Stimulated activated CD4-positive, alpha-beta T cell treated with anti-CD3 and anti-CD28 coated beads, Interleukin-4, amount 100 ng/mL, for 24 hours (primary cell): ENCODE measurements at places on chromosomes 5 and 9.
A peak's percentile ranks its signal among the peaks of the same experiment; 100 is the strongest.

DNA sequence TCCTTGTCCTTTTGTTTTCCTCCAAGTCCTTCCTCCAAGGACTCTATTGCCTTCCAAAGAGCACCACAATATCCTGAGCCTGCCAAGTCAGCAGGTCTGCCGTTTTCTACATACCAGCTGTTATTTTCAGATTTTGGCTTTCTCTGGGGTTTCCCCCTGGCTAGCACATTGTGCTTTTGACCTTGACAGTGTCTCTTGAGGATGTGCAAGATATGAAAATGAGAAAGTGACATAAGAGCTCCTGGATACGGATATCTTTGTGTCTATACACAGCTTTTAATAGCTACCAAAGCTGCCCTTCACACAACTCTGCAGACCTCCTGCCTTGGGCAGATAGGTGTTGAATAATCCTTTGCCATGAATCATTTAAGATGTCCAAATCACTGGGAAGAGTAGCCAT is 67.0 kb downstream of the HAPLN1 start:
- DNase-seq: no peak

GRCh38 chr9:22148876-22149637 is 140.0 kb upstream of the CDKN2B start:
- DNase-seq: no peak

DNA sequence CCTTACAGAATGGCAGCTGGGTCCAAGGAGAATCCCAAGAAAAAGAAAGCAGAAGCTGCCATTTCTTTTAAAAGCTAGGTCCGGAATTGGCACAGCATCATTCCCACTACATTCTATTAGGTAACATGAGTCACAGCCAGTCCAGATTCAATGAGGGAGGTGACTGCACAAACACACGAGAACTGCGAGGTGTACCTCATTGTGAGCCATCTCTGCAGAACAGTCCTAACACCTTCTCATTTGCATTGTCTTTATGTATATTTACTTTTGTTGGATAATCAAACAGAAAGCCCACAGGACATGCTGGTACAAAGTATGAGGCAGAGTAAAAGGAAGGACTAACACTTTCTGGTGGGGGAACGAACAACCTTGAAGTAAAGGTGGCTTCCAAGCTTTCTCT is 14.6 kb upstream of the HABP4 start:
- no peak for DNase-seq

DNA sequence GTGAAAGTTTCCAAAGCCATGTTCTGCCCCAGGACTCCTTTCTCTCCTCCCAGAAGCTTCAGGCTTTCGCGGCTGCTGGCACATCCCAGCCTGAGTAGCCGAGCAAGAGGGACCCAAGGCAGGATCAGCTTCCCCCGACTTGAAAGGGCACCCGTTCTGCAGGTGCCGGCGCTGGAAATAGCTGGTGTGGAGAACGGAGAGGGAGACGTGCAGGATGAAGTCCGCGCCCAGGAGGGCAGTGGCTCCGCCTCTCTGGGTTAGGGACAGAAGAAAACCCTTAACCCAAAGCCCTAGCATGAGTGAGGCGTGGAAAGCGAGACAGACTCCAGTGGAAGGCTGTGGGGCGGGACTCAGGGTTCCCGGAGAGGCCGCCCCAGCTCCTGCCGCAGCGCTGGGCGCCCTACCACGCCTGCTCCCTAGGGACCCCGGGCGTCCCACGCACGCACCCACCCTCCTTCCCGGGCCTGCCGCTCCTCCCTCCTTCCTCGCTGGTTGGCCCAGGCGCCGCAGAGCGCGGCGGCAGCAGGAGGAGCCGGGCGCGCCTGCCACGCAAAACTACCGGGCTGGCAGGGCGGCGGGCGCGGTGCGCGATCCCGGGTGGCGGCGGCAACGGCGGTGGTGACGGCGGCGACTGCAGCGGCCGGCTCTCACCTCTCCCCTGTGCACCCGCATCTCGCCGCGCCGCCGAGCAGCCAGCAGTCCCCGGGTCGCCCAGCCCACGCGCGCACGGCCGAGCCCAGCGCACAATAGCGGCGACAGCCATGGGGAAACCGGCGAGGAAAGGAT is at the start of gene SLC1A1:
TSS of gene SLC1A1 (plus strand) at position 550 of the 786 bp plus-strand sequence. CDS start at position 762, 212 bp downstream.
- peak; percentile 6 for DNase-seq

GRCh38 chr5:42640835-42641234 is 115.8 kb upstream of the CCDC152 start:
- no peak for DNase-seq

- DNase-seq: no peak
Measured at GRCh38 chr9:70883056-70883455, 238.4 kb downstream of the TRPM3 start.

DNA sequence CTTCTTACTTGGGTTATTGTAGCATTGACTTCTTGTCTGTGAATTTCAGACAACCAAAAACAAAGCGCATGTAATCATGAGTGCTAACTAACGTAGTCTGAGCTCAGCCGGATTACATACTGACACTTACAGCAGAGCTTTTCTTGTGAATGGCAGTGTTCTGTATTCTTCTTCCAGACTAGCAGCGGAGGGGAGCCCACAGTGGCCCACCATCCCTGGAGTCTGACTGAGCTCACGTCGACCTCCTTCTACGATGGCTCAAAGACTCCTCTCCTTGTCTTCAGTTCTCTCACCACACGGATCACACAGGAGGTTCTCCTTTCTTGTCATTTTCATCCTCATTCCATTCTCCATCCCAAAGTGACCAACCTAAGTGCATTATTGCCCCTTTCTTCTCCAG is 211.4 kb downstream of the CHSY3 start:
- no peak for DNase-seq

GRCh38 chr5:124090115-124090514 is 578.1 kb downstream of the CSNK1G3 start:
- no peak for DNase-seq

GRCh38 chr9:93585259-93585658 is 8.9 kb downstream of the PHF2 start:
- DNase-seq: no peak

DNA sequence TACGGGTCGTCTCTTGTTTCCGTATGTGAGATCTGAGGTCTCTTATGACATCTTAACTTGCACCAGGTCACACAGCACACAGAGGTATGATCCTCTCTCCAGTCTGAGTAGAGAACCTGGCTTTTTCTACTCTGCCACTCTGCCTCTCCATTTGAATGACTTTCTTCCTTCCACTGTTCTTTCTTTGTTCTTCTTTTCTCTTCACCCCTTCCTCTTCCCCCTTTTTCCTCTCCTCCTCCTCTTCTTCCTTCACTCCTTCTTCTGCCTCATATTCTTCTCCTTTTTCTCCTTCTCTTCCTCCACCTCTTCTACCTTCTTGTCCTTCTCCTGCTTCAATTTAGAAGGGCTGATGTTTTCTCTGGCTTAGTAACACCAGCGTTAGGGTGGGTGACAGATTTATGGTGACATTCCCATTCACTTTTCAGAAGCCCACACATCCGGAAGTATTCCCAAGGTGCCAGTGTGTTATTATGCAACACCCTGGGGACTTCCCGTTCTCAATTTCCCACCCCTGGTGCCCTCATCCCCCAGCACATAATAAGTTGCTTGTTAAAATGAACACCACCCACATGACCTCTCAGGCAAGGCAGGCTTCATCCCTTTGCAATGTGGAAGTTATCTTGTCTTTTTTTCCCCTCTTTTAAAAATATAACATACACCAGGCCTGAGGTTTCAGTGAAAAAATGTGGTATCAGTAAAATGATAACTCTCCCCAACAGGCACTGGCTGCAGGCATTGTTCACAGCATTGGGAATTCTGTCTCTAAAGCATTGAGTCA is 122.0 kb downstream of the PAPPA start:
- DNase-seq: no peak

DNA sequence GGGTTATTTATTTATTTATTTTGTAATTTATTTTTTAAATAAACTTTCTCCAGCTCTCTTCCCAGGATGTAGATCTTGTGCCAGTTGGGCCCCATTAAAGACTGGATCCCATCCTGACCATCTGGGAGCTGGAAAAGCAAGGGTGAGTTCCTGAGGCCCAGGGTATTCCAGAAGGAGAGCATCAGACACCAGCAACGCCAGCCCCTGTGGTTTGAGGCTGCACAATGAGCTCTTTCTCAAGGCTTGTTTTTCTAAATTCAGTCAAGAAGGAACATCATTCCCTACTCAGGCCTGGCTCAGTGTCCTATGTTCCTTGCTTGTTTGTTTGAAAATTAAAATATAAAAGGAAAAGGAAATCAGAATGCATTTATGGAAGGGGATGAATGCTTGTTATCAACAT is 313.3 kb downstream of the EBF1 start:
- DNase-seq: no peak

DNA sequence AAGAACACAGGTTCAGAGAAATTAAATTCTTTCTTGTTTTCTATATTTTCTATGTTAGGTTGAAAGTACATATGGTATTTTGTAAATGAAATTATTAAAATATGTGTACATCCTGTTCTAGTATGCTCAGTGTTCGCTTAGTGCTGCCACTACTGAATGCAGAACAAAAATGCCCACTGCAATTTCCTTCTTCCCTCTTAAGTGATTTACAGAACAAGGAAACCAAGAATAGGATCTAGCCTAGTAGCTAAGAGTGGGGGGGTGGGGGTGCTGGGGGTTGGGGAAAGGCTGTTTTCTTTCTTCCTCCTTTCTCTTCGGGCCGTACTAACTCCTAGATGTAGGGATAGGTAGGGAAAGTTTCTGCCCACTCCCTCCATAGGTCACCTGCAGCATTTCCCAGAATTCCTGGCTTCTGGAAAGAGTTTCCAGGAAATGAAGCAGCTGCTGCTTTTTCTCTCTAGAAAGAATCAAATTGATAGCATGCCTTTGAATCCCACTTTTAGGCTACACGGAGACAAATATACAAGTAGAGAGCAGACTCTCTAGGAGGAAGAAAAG is 15.7 kb downstream of the SPATA9 start:
- no peak for DNase-seq

- DNase-seq: no peak
Measured at GRCh38 chr5:199197-199949, 8.1 kb downstream of the LRRC14B start.

DNA sequence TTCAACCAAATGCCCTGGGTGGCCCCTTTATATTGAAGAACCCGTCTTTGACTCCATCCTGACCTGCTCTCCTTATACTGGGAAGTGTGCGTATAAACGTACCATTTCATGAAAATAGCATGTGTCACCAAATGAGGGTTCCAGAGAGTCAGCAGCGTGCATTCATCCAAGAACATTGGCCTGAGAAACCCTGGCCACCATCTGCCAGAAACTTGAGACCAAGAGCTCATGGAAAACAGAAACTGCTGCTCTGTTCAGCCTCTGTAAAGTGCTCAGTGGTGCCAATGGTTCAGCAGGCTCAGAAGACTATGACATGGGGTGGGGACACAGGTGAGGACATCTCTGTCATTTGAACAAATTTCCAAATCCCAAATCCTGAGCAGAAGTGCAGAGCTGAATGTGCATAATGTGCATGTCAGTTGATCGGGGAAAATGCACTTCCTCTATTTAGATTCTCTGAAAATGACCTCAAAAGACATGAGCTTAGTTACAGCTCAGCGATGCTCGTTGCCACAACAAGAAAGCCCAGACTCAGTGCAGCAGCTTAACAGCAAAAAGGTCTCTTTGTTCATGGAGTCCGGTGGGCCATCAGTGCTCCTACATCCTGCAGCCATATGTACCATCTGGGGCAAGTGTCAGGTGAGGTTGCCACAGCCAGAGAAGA is 176.1 kb downstream of the ATPSCKMT start:
- DNase-seq: no peak

- no peak for DNase-seq
Measured at GRCh38 chr9:94900222-94901018, 173.9 kb downstream of the AOPEP start.

DNA sequence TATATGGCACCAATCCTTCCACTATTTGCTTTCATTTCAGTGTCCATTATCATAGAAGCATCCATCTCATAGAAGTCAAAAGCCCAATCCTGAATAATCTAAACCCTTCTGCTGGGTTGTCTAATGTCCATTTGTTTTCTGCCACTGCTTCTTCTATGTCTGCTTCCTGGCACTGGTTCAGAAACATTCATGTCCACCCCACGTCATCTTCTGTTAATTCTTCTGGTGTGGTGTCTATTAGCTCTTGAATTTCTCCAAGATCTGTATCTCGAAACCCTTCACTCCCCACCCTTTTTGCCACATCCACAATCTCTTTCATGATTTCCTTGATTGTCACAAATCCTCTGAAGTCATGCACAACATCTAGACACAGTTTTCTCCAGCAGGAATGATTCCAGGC is 23.2 kb upstream of the GOLGA1 start:
- DNase-seq: no peak
